ENCODE measurements at places on chromosomes 7 and 10. TPM values are rescaled to one million over a fixed set of nuclear protein-coding genes. Genes with fewer than 3 reads are reported as not detected.

The TMEM184A gene
- 0.38 TPM for polyA plus RNA-seq

The ZFAND4 gene
- 5.4 TPM for polyA plus RNA-seq

The UBE2D1 gene
- polyA plus RNA-seq, result 37.0 TPM

The UTF1 gene
- not detected for polyA plus RNA-seq

The MSMB gene
- not detected for polyA plus RNA-seq

The VAX1 gene
- polyA plus RNA-seq, result not detected

The CHST12 gene
- 17.9 TPM for polyA plus RNA-seq

The AMZ1 gene
- 0.36 TPM for polyA plus RNA-seq

The NPTX2 gene
- polyA plus RNA-seq, result 3.8 TPM

The AKR1C4 gene
- not detected for polyA plus RNA-seq

The ITPRID1 gene
- polyA plus RNA-seq, result not detected

The TMEM229A gene
- 0.50 TPM for polyA plus RNA-seq

The PLAU gene
- polyA plus RNA-seq, result 7.0 TPM

The PGAM2 gene
- polyA plus RNA-seq, result 2,530 TPM

The WIPF3 gene
- 2.8 TPM for polyA plus RNA-seq

The CRPPA gene
- 2.3 TPM for polyA plus RNA-seq

The OR2A14 gene
- not detected for polyA plus RNA-seq

The ICA1 gene
- 36.8 TPM for polyA plus RNA-seq

The GDI2 gene
- polyA plus RNA-seq, result 47.5 TPM

The FGL2 gene
- 8.3 TPM for polyA plus RNA-seq
